ENCODE measurements at places on chromosomes 2 and 18.

GRCh38 chr18:1488957-1489356 is 584.3 kb downstream of the ADCYAP1 start:
- no peaks in the 10 kb centered on the region for H3K36me3 ChIP-seq
- no peak overlapping the region for H3K4me3 ChIP-seq
- DNase-seq: no peak
- H3K27me3 ChIP-seq: peaks cover 1% of the 10 kb centered on the region
- H3K27ac ChIP-seq: no peak overlapping the region
- no peaks in the 10 kb centered on the region for H3K4me1 ChIP-seq

DNA sequence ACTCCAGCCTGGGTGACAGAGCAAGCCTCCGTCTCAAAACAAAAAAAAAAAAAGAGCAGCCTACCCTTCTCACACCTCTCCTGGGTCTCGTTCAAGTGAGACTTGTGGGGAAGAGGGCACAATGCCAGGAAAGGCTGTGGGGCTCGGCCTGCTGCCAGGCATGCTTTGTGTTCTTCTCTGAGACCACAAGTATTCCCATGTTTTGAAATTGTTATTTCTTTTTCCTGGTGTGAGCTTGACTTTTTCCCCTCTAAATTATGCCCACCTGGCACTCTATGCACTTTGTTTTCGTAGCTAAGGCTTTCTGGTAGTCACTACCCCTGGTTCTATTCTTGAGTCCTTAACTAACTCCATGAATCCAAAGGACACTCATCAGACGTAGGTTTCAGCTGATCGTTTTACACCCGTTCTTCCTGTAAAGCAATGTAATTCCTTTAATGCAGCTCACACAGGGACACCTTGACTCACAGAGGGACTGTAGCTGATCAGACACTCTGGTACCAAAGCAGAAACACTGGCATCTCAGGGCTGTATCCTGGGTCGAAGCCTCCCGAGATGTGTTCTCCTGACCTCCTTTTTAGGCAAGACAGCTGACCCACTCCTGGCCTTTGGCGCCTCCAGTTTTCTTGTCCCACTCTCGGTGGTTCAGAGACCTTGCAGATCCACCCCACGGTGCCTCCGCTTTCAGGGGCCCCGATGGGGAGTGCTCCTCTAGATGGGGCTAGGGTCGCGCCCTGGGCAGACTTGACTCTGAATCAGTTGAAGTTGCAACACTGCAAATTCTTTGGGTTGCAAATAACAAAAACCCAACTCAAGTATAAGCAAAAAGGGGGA is 193.3 kb upstream of the AGAP1 start:
- no peak for DNase-seq
- H3K27me3 ChIP-seq: peaks cover 48% of the 10 kb centered on the region
- H3K36me3 ChIP-seq: peaks cover 3% of the 10 kb centered on the region
- no peak overlapping the region for H3K4me3 ChIP-seq

GRCh38 chr2:120589771-120590608 is 145.7 kb upstream of the GLI2 start:
- peaks cover 13% of the 10 kb centered on the region for H3K27me3 ChIP-seq
- H3K27ac ChIP-seq: peak overlapping the region; percentile 68
- DNase-seq: no peak
- peaks cover 1% of the 10 kb centered on the region for H3K36me3 ChIP-seq
- H3K4me1 ChIP-seq: peaks cover 23% of the 10 kb centered on the region
- no peak overlapping the region for H3K4me3 ChIP-seq

- no peak for DNase-seq
- H3K4me1 ChIP-seq: no peaks in the 10 kb centered on the region
- H3K27me3 ChIP-seq: no peaks in the 10 kb centered on the region
- H3K4me3 ChIP-seq: no peak overlapping the region
- H3K36me3 ChIP-seq: no peaks in the 10 kb centered on the region
- H3K27ac ChIP-seq: no peak overlapping the region
Measured at GRCh38 chr2:235218486-235218907, 266.7 kb downstream of the SH3BP4 start.

DNA sequence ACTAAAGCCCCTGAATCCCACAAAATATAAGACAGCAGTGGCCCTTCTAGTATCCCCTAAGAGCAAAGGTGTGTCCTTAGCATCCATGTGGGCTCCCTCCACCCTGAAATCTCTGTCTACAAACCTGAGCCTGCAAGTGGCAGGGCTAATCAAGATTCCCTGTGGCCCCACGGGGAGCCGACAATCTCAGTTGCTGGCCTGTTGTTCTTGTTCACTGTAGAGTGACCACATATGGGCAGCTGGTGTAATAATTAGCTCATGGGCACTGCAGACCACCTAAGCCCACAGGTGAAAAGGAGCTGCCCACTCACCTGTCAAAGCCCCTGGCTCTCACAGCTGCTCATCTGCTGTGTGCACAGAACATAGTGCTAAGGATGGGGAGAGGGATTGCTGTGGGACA is 102.3 kb downstream of the MRO start:
- no peaks in the 10 kb centered on the region for H3K4me1 ChIP-seq
- no peak overlapping the region for H3K4me3 ChIP-seq
- peaks cover 5% of the 10 kb centered on the region for H3K36me3 ChIP-seq
- no peak for DNase-seq
- H3K27me3 ChIP-seq: peaks cover 7% of the 10 kb centered on the region

DNA sequence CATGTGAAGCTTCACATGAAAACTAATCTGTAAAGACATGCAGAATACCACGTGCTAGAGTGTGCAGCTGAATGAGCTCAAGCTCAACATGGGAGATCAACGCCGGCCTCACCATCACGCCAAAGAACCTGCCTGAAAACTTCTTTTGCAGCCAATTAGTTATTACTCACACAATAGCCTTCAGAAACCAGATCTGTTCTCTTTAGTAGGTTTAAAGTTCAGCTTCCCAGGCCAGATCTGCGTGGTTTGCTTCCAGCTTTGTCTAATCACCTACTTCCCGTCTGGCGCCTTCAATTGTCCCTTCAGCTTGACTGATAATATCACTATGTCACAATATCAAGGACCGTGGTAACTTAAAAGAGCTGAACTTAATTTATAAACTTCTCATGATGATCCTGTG is 68.0 kb upstream of the ZNF236 start:
- H3K27me3 ChIP-seq: no peaks in the 10 kb centered on the region
- no peaks in the 10 kb centered on the region for H3K4me1 ChIP-seq
- no peak overlapping the region for H3K4me3 ChIP-seq
- H3K36me3 ChIP-seq: no peaks in the 10 kb centered on the region
- DNase-seq: no peak
- no peak overlapping the region for H3K27ac ChIP-seq

DNA sequence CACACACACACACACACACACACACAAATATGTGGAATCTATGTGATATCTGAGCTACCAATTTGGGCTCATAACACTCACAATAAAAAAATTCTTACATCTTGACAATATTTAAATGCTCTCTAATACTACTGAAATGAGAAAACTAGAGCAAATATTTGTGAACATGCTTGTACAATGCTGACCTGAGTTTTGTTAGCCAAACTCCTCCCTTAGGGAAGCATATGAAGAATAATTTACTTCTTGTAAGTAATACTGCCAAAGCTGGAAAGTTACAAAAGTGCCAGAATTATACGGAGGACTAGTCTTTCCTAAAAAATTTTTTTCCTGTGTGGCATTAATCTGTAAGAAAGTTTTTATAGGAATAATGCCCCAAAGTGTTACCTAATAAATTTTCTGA is 18.5 kb downstream of the MBD2 start:
- H3K36me3 ChIP-seq: peaks cover 9% of the 10 kb centered on the region
- no peak overlapping the region for H3K4me3 ChIP-seq
- H3K4me1 ChIP-seq: peaks cover 37% of the 10 kb centered on the region
- H3K27ac ChIP-seq: no peak overlapping the region

DNA sequence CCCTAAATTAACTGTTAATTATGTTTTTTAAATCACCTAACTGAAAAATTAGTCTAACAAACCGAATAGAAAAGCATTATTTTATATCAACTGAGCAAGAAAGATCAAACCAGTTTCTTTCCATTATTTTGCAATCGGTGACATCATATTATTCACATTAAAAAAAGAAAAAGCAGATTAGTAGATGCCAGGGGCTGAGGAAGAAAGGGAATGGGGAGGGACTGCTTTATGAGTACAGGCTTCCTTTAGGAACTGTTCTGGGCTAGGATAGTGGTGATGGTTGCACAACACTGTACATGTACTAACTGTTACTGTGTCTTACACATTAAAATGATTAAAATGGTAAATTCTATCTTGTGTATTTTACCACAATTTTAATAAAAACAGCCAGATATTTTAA is 59.3 kb downstream of the COBLL1 start:
- no peak overlapping the region for H3K4me3 ChIP-seq
- DNase-seq: no peak
- H3K4me1 ChIP-seq: peaks cover 75% of the 10 kb centered on the region
- H3K27me3 ChIP-seq: no peaks in the 10 kb centered on the region
- H3K27ac ChIP-seq: peak overlapping the region; percentile 49

- no peaks in the 10 kb centered on the region for H3K27me3 ChIP-seq
- no peak for DNase-seq
- H3K4me1 ChIP-seq: peaks cover 40% of the 10 kb centered on the region
- peak overlapping the region; percentile 17 for H3K4me3 ChIP-seq
- no peaks in the 10 kb centered on the region for H3K36me3 ChIP-seq
- peak overlapping the region; percentile 62 for H3K27ac ChIP-seq
Measured at GRCh38 chr2:229407170-229407569, 136.1 kb upstream of the PID1 start.

DNA sequence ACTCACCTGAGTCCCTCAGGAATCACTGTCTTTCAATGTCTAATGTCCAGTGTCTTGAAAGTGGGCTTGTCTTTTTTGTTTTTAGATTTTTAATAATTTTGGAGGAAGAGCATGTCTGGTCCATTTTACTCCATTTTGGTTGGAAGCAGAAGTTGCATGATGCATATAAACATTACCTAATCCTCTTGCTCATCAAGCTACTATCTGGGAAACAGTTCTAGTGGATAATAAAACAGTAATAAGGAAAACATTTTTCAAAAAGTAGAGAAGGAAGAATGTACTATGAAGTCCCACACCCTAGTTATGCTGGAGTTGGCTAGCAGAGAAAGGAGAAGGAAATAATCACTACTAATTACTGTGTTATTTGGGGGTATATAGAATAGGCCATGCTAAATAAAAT is 263.7 kb downstream of the ETAA1 start:
- no peak for DNase-seq
- peaks cover 4% of the 10 kb centered on the region for H3K36me3 ChIP-seq
- H3K4me3 ChIP-seq: no peak overlapping the region
- H3K27ac ChIP-seq: no peak overlapping the region
- H3K4me1 ChIP-seq: peaks cover 21% of the 10 kb centered on the region

- H3K27me3 ChIP-seq: no peaks in the 10 kb centered on the region
- H3K27ac ChIP-seq: no peak overlapping the region
- no peak for DNase-seq
- no peaks in the 10 kb centered on the region for H3K4me1 ChIP-seq
- no peak overlapping the region for H3K4me3 ChIP-seq
Measured at GRCh38 chr2:20359096-20359495, 8.5 kb upstream of the PUM2 start.

- H3K27me3 ChIP-seq: peaks cover 12% of the 10 kb centered on the region
- H3K4me1 ChIP-seq: peaks cover 17% of the 10 kb centered on the region
- H3K4me3 ChIP-seq: no peak overlapping the region
Measured at GRCh38 chr2:1837458-1837857, 93.1 kb upstream of the PXDN start.

GRCh38 chr18:44637210-44638033 is 43.3 kb upstream of the SETBP1 start:
- H3K4me3 ChIP-seq: no peak overlapping the region
- no peaks in the 10 kb centered on the region for H3K36me3 ChIP-seq
- no peak for DNase-seq
- H3K27me3 ChIP-seq: no peaks in the 10 kb centered on the region

- no peak overlapping the region for H3K27ac ChIP-seq
- no peak for DNase-seq
- H3K4me3 ChIP-seq: no peak overlapping the region
- no peaks in the 10 kb centered on the region for H3K36me3 ChIP-seq
- no peaks in the 10 kb centered on the region for H3K4me1 ChIP-seq
- H3K27me3 ChIP-seq: peaks cover 15% of the 10 kb centered on the region
Measured at GRCh38 chr18:64149916-64150438, 1.1 kb upstream of the LINC00305 start.

DNA sequence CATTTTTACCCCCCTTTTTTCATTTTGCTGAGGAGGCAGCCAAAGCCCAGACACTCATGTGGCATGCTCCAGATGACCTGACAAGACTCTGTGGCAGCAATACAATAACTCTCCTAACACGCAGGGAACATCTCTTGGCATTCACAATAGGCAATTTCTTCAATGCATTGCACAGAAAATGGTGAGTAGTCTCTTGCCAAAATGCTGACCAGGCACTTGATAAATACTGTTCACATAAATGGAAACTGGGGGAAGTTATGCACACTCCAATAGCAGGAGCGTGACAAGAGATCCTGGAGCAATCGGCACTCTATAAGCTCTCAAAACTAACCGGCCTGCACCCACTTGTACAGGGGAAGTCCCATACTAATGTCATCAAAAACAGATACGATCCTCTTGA is 66.3 kb downstream of the NBAS start:
- DNase-seq: no peak
- no peak overlapping the region for H3K4me3 ChIP-seq
- H3K27me3 ChIP-seq: no peaks in the 10 kb centered on the region
- H3K36me3 ChIP-seq: peaks cover 19% of the 10 kb centered on the region

- H3K36me3 ChIP-seq: no peaks in the 10 kb centered on the region
- no peaks in the 10 kb centered on the region for H3K4me1 ChIP-seq
- H3K4me3 ChIP-seq: no peak overlapping the region
- H3K27me3 ChIP-seq: no peaks in the 10 kb centered on the region
Measured at GRCh38 chr18:54932472-54932871, 26.8 kb downstream of the CCDC68 start.

- no peaks in the 10 kb centered on the region for H3K27me3 ChIP-seq
- DNase-seq: no peak
- no peaks in the 10 kb centered on the region for H3K36me3 ChIP-seq
- H3K27ac ChIP-seq: peak overlapping the region; percentile 94
- peaks cover 23% of the 10 kb centered on the region for H3K4me1 ChIP-seq
- no peak overlapping the region for H3K4me3 ChIP-seq
Measured at GRCh38 chr2:20514596-20515269, 67.9 kb downstream of the RHOB start.

GRCh38 chr2:149725234-149725633 is 137.7 kb upstream of the MMADHC start:
- no peak overlapping the region for H3K27ac ChIP-seq
- no peaks in the 10 kb centered on the region for H3K27me3 ChIP-seq

Measured in chondrocyte (in vitro differentiated cells).